Parietal lobe (tissue), 2 donors: ENCODE measurements at places on chromosomes 7 and 10. TPM values are rescaled to one million over a fixed set of nuclear protein-coding genes. Genes with fewer than 3 reads are reported as not detected.

The FAM237B gene
- not detected for total RNA-seq

The NPSR1 gene
- not detected for total RNA-seq

The IFIT3 gene
- total RNA-seq: 2.8 TPM

The EXOC4 gene
- 373 TPM for total RNA-seq

The PCGF6 gene
- 17.5 TPM for total RNA-seq

The OR2A42 gene
- total RNA-seq: under 0.01 TPM

The FAM131B gene
- total RNA-seq: 99.5 TPM

The CHST3 gene
- 7.8 TPM for total RNA-seq

The CLDN4 gene
- total RNA-seq: 0.63 TPM

The SPDYE5 gene
- total RNA-seq: not detected

The SEC23IP gene
- total RNA-seq: 26.3 TPM

The PKD2L1 gene
- not detected for total RNA-seq

The CEP55 gene
- 4.1 TPM for total RNA-seq
